GM23248 (cell line): ENCODE measurements at places on chromosomes 3 and 15.

- DNase-seq = peak; percentile 64
- H3K27me3 ChIP-seq = no peaks in the 10 kb centered on the region
- peak overlapping the region; percentile 93 for H3K4me3 ChIP-seq
- no peaks in the 10 kb centered on the region for H3K36me3 ChIP-seq
- H3K27ac ChIP-seq = peak overlapping the region; percentile 80
- peaks cover 17% of the 10 kb centered on the region; the same call in 1 of the 2 replicates for H3K4me1 ChIP-seq
Observed at GRCh38 chr3:5188419-5189221, 1.1 kb downstream of the EDEM1 start.

DNA sequence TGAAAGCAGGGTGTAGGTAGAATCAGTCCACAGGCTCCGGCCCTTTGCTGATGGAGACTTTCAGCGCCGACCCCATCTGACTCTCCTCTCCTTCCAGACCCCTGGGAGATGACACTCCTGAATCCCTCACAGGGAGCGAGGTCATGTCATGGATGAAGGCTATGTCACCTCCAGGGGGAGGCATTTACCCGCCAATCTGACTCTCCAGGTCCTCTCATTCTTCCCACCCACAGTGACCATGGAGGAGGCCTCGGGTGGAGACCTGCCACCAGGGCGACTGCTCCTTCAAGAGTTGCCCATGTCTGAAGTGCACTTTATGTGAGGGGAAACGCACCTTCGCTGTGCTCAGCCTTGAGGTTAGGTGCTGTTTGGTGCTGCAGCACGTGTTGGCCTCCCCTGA is 112.7 kb downstream of the KLF13 start:
- H3K27me3 ChIP-seq = no peaks in the 10 kb centered on the region
- no peak overlapping the region for H3K27ac ChIP-seq

- DNase-seq = peak; percentile 97
- H3K4me3 ChIP-seq = peak overlapping the region; percentile 9; the same call in 1 of the 2 replicates
Observed at GRCh38 chr3:72270072-72270681, 485.2 kb upstream of the PROK2 start.

- no peaks in the 10 kb centered on the region for H3K27me3 ChIP-seq
- 0 out of 2 replicates have a peak overlapping the region, but pooled peaks have one; percentile 18 for H3K4me3 ChIP-seq
- peak; percentile 89 for DNase-seq
- H3K36me3 ChIP-seq = no peaks in the 10 kb centered on the region
- H3K27ac ChIP-seq = peak overlapping the region; percentile 100
- peaks cover 33% of the 10 kb centered on the region for H3K4me1 ChIP-seq
Observed at GRCh38 chr3:4994144-4994730, 15.0 kb downstream of the BHLHE40 start.
